Vagina (tissue), 2 donors: ENCODE measurements at places on chromosomes 1 and 21.

GRCh38 chr1:221053889-221054288 lies 174.6 kb downstream of the HLX start:
- H3K27me3 ChIP-seq: no peaks in the 10 kb centered on the region
- H3K4me1 ChIP-seq: no peaks in the 10 kb centered on the region
- no peak overlapping the region for H3K4me3 ChIP-seq
- H3K36me3 ChIP-seq: no peaks in the 10 kb centered on the region
- H3K27ac ChIP-seq: no peak overlapping the region

GRCh38 chr1:111733183-111733991 lies 5.8 kb downstream of the INKA2 start:
- peak overlapping the region; percentile 44 for H3K27ac ChIP-seq
- no peak overlapping the region for H3K4me3 ChIP-seq
- no peaks in the 10 kb centered on the region for H3K36me3 ChIP-seq
- H3K4me1 ChIP-seq: peaks cover 64% of the 10 kb centered on the region

DNA sequence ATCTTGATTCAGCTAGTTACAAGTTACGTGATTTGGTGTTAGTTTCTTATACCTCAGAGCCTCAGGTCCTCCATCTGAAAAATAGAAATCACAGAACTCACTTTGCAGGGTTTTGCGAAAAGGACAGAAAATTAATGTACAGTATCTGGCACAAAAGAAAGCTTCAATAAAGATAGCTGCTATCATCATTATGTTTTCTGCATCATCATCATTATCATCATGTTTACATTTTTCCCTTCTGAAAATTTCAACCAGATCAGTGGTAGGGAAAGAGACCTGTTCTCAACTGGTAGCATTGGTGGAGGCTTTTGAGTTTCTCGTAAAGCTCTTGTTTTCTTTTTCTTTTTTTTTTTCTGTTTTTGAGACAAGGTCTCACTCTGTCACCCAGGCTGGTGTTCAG lies 174.7 kb upstream of the PBX1 start:
- no peak overlapping the region for H3K4me3 ChIP-seq
- no peaks in the 10 kb centered on the region for H3K27me3 ChIP-seq
- H3K27ac ChIP-seq: no peak overlapping the region

- DNase-seq: no peak
- no peak overlapping the region for H3K27ac ChIP-seq
- peaks cover 28% of the 10 kb centered on the region for H3K27me3 ChIP-seq
- peaks cover 14% of the 10 kb centered on the region for H3K4me1 ChIP-seq
Measured at GRCh38 chr1:156435545-156436140, 64.9 kb downstream of the MEF2D start.

DNA sequence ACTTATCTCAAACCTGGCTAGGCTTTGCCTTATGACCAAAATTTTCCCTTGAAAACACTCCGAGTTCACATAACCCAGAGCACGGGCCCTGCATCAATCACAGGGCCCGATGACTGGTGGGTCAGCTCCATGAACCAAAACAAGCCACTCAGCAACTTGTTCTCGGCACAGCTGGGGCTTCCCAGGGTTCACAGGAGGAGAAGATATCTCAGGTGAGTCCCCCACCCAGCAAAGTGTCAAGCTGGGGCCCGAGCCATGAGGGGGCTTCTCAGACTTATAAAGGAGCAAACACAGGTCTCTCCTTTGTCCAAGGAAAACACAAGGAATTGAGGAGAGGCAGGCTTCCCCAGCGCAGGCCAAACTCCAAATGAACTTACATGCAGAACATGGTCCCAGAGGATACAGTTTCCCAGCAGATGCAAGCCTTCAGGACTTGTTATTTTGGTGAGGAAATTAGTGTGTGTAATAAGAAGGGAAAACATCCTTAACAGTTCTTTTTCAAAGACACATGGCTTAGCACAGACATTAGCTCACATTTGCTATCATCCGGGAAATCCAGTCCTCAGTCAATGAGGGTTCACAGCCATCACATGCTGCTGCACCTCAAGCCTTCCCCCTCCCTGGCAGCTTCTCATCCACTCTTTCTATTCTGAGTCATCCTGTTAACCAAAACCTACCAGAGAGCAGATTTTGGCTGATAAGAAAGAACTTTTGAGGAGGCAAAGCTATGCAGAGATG lies 98.1 kb upstream of the NFIA start:
- H3K36me3 ChIP-seq: no peaks in the 10 kb centered on the region
- no peak overlapping the region for H3K4me3 ChIP-seq
- DNase-seq: peak; percentile 92
- no peaks in the 10 kb centered on the region for H3K4me1 ChIP-seq
- H3K27ac ChIP-seq: no peak overlapping the region
- no peaks in the 10 kb centered on the region for H3K27me3 ChIP-seq
